ENCODE measurements at places on chromosomes 16 and 17.

DNA sequence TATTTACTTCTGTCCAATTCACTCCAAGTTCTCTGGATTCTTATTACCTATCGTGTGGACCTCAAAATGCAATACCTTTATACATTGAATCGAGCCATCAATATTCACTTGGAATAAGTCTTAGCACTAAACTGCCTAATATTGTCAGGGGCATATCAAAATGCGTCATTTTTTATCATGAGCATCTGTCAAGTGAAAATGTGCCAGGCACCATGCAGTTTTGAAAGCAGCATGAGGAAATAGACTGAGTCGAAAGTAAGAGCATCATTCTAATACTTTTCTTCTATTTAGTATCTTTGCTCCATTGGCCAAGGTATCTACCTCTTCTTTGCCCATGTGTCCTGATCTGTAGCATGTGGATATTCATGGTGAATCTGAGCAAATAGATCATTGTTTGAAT, 1193.4 kb downstream of the CDH11 start:
- no peak for DNase-seq

DNA sequence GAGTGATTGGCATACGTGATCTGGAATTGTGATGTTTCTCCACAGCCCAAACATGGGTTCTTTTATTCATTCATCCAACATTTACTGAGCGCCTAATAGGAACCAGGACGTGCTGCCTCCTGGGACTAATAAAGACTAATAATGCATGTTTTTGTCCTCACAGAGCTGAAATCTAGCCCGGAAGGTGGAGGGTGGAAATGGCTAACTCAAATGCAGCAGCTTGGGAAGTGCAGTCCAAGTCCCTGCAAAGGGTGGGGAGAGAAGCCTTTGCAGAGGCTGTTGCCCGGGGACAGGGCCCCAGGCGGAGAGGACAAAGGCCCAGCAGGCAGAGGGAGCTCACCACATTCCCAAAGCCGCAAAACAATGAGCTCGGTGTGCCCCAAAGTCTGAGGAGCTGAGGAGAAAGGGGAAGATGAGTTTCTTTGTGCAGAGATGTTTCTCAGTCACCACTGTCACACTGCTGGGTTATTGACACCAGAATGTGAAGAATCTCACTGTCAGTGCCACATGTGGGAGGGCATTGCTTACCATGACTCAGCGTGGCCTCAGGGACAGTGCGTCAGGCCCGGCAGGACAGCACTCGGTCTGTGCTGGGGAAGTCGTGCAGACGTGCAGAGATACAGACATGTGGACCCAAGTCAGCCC, 118.2 kb upstream of the CHMP6 start:
- DNase-seq: no peak

DNA sequence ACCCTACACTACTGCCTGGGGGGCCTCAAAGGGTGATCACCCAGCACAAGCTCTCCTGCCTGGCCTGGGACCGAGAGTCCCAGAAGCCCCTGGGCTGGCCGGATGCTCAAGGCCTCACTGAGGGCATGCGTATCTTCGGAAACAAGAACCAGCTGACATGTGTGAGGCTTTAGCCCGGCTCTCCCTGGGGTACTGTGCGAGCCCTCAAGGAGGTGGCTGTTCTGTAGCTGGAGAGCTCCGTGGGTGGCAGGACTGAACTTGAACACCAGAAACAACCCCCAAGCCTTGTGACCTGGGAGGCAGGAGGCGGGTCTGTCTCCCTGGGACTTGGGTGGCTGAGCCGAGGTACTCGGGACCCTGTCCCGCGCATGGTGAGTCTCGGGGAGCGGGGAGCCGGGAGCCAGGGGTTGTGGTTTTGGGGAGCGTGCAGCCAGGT, 7.0 kb downstream of the DPEP1 start:
- no peak for DNase-seq

DNA sequence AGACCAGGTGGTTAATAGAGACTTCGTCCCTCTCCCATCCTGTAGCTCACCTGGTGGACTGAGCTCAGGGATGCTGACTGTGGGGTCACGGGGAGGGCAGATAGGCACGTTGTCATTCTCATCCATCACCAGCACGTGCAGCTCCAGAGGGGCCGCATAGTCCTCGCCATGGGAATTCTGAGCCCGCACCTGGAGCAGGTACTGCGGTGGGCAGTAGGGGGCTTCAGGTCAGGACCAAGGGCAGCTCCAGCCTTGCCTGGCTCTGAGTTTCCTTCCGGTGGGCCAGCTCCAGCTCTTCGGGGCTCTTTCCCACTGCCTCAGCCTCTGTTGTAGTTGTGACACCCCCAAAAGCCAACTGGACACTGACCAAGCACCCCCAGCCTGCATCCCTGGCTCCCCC, 5.6 kb downstream of the CDH16 start:
- no peak for DNase-seq

- DNase-seq: peak; percentile 56
Measured at GRCh38 chr17:7716901-7717755, at the start of gene DNAH2. Gene DNAH2 (plus strand): TSS chr17:7717744. CDS start chr17:7719735, 1,991 bp downstream.

GRCh38 chr17:19368229-19368628, 5.7 kb upstream of the B9D1 start:
- no peak for DNase-seq

DNA sequence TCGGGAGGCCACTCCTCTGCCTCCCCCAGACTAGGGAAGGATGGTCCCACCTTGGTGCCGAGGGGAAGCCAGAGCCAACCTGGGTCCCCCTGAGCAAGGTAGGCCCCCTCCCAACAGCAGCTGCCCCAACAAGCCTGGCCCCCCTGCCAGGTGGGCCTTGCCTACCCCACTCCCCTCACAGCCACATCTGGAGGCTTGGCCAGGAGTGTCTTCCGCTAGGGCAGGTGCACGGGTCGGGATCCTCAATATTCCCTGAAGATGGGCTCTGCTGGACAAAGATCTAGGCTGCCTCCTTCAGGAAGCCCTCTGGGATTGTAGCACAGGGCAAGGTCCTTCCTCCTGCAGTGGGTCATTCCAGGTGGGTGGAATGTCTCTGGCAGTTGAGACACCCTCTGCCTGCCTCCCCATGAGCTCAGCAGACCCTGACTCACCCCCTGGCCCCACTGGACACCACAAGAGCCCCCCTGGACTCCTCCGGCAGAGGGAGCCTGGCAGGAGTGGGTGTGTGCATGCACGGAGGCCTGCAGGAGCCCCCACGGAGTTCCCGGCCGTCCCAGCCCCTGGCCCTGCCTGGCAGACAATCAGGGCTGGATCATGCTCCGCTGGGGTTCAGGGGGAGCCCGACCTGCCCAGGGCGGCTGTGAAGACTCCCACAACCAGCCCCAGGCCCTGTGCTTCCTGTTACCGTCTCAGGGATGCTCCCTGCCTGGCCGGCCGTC, 435 bp downstream of the C1QTNF8 start:
- DNase-seq: no peak

DNA sequence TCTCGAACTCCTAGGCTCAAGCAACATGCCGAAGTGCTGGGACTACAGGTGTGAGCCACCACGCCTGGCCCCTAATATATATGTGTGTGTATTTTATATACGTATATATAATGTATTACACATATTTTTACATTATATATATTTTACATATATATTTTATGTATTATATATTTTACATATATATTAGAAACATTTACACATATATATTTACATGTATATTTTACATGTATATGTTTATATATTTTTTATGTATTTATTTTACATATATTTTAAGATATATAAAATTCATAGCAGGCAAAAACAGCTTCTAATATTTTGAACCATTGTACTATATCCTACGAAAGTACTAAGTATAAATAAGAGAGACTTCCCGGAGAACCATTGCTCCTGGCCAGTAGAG, 455.1 kb downstream of the XYLT1 start:
- no peak for DNase-seq

- DNase-seq: no peak
Measured at GRCh38 chr17:57459286-57459915, 203.1 kb downstream of the MSI2 start.

DNA sequence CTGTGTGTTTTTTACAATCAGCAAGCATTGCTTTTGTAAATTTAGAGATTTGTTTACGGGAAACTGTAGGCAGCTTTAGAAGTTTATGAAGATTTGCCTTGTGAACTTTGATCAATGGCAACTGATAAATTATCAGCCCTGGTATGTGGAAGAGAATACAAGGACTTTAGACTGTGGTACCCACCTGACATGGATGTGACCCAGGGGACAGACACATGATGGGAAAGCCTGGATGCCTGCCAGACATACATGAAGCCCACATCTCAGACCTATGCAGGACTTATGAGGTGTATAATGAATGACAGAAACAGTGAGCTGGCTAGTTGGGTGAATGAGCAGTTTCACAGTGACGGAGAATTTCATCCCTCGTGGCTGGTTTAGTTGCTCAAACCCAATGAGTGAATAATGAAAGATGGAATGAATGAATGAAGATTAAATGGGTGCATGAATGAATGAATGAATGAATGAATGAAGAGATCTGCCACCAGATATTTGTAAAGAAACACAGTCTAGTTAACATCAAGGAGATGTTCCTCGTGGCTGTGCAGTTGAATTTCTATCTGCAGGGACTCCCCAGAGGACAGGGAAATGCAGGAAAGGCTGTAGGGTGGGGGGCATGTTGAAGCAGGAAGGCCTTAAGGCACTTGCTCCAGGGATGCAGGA, 7.6 kb downstream of the TMEM92 start:
- no peak for DNase-seq

GRCh38 chr17:68417317-68417716, 40.0 kb downstream of the WIPI1 start:
- DNase-seq: no peak

GRCh38 chr16:9996221-9996620, 186.0 kb downstream of the GRIN2A start:
- no peak for DNase-seq

DNA sequence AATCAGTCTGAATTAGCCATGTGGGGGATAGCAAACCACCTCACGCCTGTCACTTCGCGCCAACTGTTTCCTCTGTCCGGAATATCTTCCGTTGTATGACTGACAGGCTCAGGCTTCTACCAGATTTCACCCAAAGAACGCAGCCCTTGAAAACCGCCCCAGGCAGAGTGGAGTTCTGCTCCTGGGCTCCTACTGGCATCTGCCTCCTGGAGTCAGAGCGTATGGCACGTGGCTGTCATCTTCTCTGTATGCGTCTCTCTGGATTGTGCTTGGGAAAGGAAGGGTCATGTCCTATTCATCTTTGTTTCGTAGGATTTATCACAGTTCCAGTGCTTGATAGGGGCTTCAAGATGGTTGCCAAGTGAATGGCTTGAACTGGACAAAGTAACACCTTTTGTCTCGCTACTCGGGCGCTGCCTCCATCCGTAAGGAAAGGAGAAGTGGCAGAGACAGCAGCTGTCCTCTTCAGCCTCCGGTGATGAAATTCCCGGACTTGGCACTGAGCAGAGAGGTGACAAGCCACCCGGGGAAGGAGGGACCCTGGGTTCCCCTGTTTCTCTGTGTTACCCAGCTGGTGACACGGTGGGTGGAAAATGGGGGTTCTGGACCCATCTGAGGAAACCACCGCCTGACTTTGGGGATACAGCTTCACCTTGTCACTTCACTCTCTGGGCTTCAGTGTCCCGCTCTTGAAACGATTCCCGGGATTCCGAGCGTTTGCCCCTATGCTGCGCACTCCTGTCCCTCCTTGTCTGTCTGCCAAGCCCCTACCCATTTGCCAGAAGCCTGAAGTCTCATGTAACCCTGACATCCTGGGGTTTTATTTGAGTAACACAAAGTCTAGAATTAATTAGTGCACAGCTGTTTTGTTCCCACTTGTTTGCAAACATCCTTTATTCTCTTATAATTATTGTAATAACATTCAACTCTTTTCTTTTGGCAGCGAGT, 13.9 kb downstream of the KIAA0513 start:
- no peak for DNase-seq
